ENCODE measurements at places on chromosomes 7 and 10.

DNA sequence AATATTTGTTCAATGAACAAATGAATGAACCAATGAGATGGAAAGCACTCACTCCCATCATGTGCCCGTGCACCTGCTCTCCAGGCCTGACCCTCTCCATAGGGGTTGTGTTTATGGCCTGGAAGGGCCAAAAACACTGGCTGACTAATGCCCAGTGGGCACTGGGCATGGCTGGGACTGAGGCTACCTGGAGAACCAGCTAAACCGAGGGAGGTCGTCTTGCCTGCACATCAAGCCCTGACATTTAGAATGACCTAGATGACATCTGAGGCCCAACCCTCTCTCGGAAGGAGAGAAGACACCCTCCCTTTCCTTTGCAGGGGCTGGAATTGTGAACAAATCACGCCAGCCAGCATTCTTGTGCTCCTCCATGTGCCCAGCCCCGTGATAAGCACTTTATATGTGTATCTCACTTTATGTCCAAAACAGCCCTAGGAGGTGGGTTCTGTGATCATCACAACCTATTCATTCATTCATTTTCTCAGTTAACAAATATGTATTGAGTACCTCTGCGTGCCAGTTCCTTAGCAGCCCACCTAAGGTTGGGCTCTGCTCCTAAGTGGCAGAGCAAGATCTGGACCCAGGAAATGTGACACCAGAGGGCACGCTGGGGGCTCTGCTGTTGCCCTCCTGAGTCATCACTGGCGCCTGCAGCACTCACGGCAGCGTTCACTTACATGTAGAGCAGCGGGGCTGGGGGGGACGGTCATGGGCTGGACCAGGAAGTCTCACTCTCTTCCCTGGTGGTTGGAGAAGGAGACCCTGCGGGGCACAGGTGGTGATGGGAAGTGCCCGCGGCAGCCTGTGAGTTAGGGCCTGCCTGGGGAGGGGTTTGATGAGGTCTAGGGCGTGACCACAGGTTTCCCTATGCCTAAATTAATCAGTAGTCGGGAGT is 52.0 kb downstream of the TSPAN15 start:
- no peak for DNase-seq

- DNase-seq = no peak
Observed at GRCh38 chr7:24406053-24406788, 122.2 kb downstream of the NPY start.

- no peak for DNase-seq
Observed at GRCh38 chr10:14553448-14553847, 221.2 kb downstream of the FAM107B start.

DNA sequence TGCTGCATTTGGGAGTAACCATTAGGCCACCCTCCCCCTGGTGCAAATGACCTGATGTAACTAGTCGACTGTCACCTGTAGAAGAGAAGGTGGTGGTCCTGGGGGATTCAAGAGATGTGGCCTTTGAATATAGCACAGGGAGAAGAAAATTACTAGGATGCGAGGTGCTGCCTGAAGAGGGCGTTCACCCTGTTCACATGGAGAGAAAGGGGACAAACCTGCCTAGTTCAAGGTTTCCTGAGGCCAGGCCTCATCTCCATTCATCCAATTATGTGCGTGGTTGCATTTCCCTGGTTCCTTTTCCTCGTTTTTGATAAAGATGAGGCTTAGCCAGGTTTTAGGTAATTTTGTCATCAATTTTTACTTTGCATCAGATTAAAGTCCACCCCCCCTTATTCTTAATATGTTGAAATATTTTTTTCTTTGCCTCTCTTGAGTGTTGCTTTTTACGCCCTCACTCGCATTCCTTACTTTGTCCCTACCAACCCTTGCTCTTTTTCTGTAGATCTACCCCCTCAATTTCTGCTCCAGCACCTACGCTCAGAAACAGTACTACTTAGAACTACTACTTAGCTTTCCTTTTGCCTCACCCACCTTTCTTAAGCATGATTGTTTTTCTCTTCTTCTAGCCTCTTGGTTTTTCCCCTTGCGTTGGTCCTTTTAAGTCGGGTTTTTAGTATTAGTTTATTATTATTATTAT is 13.7 kb downstream of the CLCN1 start:
- DNase-seq = no peak

DNA sequence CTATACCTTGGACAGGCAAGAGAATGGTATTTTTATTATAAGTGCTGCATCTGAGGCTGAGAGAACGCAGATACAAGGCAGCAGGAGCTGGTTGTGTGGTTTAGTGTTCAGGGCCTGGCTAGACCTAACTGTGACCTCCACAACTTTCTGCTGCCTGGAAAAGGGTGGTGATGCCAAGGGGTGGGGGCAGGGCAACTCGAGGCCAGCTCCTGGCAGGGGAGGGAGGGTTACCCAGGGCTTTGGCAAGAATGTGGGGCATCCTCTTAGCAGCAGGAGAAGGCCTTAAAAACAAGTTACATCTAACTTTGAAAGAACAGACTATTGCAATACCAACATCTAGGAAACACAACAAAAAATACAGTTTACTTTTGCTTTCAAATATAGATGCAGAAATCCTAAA is 13.0 kb downstream of the MXI1 start:
- no peak for DNase-seq

GRCh38 chr10:100621360-100622205 is 85.8 kb downstream of the HIF1AN start:
- DNase-seq = no peak

GRCh38 chr10:86960003-86960862 is 1.8 kb downstream of the SNCG start:
- DNase-seq = peak; percentile 39

DNA sequence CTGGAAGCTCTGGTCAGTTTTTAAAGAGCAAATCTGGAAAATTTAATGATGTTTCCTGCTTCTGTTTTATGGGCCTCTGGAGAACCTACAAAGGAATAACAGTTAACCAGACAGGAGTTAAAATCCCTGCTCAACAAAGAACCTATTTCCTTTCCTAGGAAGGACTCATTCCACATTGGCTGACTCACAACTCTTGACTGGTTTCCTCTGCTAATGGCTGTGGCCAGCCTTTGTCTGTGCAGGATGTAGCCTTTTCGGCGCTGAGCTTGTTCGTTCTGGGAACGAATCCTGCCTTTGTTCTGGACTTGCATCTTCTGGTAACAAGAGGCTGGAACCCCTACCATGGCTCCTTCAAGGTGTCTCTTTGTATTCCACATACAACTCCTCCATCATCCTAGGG is 112.8 kb upstream of the PDCD4 start:
- peak; percentile 85 for DNase-seq

DNA sequence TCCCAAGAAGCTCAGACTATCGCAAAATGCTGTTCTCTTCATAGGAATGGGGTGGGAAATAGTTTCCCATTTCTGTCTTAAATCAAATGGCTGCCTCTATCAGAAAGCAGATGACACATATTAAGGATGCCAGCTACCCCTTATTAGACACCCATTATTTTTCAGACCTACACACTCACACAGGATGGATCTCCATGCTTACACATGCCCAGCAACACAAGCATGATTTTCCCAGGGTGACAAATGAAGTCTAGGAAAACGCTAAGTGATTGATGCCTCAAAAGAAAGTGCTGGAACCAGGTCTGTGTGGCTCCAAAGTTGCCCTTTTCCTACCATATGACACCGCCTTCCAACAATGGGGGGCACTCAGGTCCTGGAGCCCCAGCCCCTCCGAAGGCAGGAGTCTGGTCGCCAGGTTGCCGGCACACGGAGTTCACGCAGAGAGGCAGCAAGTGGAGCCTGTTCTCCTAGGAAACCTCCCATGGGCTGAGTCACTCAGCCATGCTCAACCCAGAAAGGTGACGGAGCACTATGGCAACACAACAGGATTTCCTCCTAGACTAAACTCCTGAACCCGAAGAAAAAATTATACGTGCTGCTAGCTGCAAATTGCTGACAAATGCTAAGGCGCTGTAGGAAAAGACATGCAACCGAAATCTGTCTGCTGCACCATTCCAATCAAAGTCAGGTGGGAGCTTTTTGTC is 19.8 kb downstream of the VOPP1 start:
- DNase-seq = no peak

DNA sequence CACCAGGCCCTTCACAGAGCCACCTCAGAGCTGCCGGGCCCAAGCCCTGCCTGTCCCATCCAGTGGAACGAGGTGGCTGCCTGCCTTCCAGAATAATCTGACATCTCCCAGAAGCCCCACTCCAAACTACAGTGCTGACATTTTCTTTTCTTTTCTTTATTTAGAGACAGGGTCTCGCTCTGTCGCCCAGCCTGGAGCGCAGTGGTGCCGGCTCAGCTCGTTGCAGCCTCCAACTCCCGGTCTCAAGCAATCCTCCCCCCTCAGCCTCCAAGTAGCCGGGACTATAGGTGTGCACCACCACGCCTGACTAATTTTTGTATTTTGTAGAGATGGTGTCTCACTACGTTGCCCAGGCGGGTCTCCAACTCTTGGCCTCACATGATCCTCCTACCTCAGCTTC is 346 bp downstream of the TMEM270 start:
- DNase-seq = no peak

DNA sequence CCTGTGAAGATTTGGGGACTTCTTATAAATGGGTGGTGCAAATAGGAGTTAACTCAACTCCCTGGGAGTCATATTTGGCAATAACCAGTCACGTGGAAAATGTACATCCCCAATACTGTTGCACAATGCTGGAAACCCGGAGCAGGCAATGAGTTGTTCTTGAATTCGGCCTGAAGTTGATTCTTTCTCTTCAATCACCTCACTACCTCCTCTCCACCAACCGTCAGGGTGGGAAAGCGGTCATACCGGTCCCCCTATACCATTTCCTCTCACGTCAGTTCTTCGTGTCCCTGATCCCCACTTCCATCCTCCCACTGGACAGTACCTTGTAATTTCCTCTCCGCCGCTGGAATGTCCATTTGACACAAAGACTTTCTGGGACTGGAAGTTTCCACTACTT is 2.8 kb downstream of the GIMAP5 start:
- DNase-seq = no peak

DNA sequence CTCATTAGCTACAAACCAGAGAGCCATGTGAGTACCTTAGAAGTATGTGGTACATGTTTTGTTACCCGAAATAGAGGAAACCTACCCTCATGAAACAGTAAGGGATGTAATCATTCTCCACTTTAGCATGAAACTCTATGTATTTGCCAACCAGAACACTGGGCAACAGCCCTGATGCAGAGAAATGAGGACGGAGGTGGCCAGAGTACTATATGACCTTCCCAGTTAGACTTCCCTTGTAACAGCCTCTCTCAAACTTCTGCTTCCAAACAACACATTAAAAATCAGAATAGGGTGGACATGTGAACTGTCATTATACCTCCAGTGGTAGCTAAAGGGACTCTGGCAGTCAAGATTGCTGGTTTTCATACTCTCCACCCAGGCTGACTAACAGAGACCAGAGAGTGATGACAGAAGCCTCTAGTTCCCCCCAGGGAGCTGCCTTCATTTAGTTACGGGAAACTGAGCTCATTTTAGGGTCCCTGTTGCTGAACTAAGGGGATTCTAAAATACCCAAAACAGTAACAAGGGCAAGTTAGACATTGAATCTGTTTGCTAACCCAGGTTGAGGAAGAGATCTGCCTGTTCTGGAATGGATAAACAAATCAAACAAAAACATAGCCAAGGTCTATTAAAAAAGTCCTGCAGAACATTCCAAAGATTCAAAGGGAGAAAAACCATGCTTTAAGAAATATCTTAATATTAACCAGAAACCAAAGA is 83.1 kb downstream of the VPS41 start:
- no peak for DNase-seq

- DNase-seq = no peak
Observed at GRCh38 chr10:112203328-112204076, 19.9 kb upstream of the GPAM start.

DNA sequence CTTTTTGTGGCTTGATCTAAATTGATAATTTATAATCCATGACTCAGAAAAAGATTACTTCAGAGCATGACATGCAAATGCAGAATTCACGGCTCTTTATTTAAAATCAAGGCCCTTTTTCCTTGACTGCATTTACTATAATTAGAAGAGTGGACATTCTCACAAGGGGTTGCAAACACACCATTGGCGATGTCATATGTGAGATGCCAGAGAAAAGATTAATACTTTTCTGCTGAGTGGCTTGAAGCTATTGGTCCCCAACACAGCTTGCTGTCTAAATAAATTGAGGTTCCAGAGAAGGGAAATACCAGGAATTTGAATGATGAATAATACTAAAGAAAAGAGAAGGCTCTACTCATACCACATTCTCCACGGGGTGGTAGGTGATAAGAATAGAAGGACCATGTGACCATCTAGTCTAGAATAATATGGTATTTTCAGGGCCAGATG is 78.7 kb upstream of the ARID5B start:
- DNase-seq = no peak

- no peak for DNase-seq
Observed at GRCh38 chr7:95684505-95684904, 87.8 kb upstream of the DYNC1I1 start.

GRCh38 chr7:5203183-5203537 is 13.1 kb downstream of the WIPI2 start:
- no peak for DNase-seq

GRCh38 chr7:78587443-78588044 is 789.0 kb downstream of the PHTF2 start:
- no peak for DNase-seq

GRCh38 chr10:121796342-121796741 is 131.5 kb downstream of the ATE1 start:
- DNase-seq = no peak

DNA sequence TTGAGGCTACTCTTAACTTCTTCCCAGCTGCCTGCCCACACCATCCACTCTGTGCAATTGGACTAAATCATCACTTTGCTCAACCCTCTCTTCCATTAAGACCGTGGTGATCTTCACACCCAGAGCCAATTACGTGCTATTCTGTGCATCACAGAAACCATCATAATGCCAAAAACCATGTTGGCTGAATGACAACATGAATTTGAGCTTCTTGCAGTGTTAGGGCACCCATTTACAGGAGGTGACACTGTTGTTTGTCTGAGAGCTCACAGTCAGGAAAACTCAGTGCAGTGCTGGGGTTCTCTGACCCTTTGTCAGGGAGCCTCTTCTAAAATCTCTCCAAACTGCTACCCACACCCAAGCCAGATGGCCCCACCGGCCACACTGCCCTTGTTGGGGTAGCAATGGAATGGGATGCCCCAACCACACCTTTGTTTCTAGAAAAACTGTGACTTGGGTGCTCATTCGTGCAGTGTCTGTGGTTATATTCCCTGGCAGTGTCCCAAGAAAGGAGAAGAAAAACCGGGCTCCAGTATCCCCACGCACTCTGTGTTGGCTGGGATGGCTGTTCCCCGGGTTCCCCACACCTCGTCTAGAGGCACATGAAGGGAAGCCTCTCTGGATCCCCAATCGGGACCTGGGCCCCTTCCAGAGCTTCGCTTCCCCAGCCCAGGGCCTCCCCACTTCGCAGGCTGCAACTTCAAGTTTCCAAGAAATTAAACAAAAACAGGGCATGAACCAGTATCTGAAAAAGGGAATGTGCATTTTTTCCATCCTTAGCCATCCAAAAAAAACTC is 2.0 kb upstream of the TNS3 start:
- DNase-seq = no peak

- DNase-seq = no peak
Observed at GRCh38 chr10:88291289-88292184, 291.6 kb downstream of the RNLS start.

- no peak for DNase-seq
Observed at GRCh38 chr10:76992467-76992866, 645.1 kb downstream of the KCNMA1 start.

Data from foreskin melanocyte (primary cell).